Transverse colon (tissue), 4 donors: ENCODE measurements at places on chromosomes 2 and 18. TPM values are rescaled to one million over a fixed set of nuclear protein-coding genes. Genes with fewer than 3 reads are reported as not detected.

- no peak overlapping the region for H3K4me3 ChIP-seq
- H3K36me3 ChIP-seq = no peaks in the 10 kb centered on the region
- peak overlapping the region; percentile 73 for H3K27ac ChIP-seq
- DNase-seq = no peak
- no peaks in the 10 kb centered on the region for H3K4me1 ChIP-seq
- no peaks in the 10 kb centered on the region for H3K27me3 ChIP-seq
These were observed 33.1 kb downstream of the SLC8A1 start for GRCh38 chr2:40418614-40419363.

GRCh38 chr18:37550118-37550875 is 15.3 kb downstream of the CELF4 start:
- no peak for DNase-seq
- no peak overlapping the region for H3K27ac ChIP-seq
- H3K4me3 ChIP-seq = no peak overlapping the region
- H3K36me3 ChIP-seq = no peaks in the 10 kb centered on the region
- peaks cover 4% of the 10 kb centered on the region for H3K27me3 ChIP-seq

GRCh38 chr2:125386074-125386473 is 1269.9 kb upstream of the GYPC start:
- H3K4me1 ChIP-seq = no peaks in the 10 kb centered on the region
- no peak overlapping the region for H3K27ac ChIP-seq
- no peaks in the 10 kb centered on the region for H3K36me3 ChIP-seq
- no peaks in the 10 kb centered on the region for H3K27me3 ChIP-seq

GRCh38 chr2:98701230-98701629 is 29.7 kb downstream of the MGAT4A start:
- no peaks in the 10 kb centered on the region for H3K27me3 ChIP-seq
- H3K36me3 ChIP-seq = no peaks in the 10 kb centered on the region
- no peak for DNase-seq

DNA sequence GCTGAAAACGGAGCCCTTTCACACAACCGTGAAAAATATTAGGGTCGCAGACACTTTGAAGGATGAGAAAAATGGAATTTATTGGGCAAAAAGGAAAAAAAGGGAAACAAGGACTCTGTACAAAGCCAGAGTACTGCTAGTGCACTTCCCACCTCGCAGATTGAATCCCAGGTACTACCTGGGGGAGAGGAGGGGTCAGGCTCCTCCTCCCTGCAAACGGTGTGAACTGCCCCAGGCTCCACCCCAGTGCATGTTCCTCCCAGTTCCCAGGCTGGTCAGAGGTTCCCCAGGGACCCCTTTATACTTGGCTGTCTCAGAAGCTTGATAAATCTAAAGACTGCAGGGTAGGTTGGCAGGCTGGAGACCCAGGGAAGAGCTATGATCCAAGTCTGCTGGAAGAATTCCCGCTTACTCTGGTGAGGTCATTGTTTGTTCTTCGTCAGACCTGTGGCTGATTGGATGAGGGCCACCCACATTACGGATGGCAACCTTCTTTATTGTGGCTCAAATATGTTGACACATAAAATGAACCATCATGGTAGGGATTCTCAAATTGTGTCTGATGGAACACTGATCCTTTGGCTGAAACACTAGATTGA is 290.4 kb upstream of the POU3F3 start:
- no peaks in the 10 kb centered on the region for H3K27me3 ChIP-seq
- H3K4me1 ChIP-seq = no peaks in the 10 kb centered on the region
- H3K27ac ChIP-seq = no peak overlapping the region
- no peak overlapping the region for H3K4me3 ChIP-seq

- peak; percentile 71 for DNase-seq
- H3K36me3 ChIP-seq = no peaks in the 10 kb centered on the region
- no peak overlapping the region for H3K27ac ChIP-seq
- peaks cover 100% of the 10 kb centered on the region for H3K27me3 ChIP-seq
- peaks cover 42% of the 10 kb centered on the region for H3K4me1 ChIP-seq
- no peak overlapping the region for H3K4me3 ChIP-seq
These were observed 4.2 kb upstream of the POU3F3 start for GRCh38 chr2:104849618-104850141.

GRCh38 chr18:26792661-26793060 is 72.8 kb downstream of the AQP4 start:
- DNase-seq = no peak
- no peak overlapping the region for H3K27ac ChIP-seq
- no peaks in the 10 kb centered on the region for H3K4me1 ChIP-seq
- H3K27me3 ChIP-seq = no peaks in the 10 kb centered on the region
- no peak overlapping the region for H3K4me3 ChIP-seq

DNA sequence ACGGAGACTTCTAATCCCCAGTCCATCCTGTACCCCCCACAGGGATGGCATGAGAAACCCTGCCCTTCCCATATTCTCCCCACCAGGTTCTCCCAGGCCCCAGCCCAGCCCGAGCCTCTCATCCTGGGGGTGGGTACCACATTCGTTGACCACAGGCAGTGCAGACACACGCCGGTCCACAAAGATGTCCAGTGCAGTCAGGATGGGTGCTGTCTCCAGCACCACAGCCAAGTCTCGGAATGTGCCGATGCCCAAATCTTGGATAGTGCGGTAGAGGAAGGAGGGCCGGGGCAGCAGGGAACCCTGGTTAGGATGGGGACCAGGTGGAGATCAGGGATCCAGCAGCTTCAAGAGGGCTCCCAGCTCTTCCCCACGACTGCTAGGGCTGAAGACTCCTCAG is 4.8 kb downstream of the PRKAG3 start:
- H3K4me3 ChIP-seq = no peak overlapping the region
- H3K4me1 ChIP-seq = no peaks in the 10 kb centered on the region
- H3K27me3 ChIP-seq = peaks cover 7% of the 10 kb centered on the region
- DNase-seq = no peak

DNA sequence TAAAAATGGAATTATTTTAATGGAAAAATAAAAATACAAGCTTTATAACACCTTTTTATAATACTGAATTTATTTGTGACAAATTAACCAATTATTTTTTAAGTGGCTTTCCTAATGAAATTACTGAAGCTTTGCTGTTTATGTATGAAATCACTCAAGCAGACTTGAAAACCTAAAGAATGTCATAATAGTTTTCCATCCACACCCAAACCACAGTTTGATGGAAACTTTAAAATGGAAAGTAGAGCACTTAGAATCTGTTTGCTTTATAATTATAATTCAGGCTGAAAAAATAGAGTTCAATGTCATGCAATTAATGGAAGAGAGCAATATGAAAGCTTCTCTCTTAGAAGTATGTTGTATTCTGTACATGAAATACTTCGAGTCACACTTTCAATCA is 31.6 kb upstream of the WDR75 start:
- no peaks in the 10 kb centered on the region for H3K27me3 ChIP-seq
- peaks cover 4% of the 10 kb centered on the region for H3K4me1 ChIP-seq
- H3K4me3 ChIP-seq = no peak overlapping the region
- DNase-seq = no peak
- H3K27ac ChIP-seq = peak overlapping the region; percentile 79

The SPAG16 gene
- 13.5 TPM for total RNA-seq

The CD8B2 gene
- total RNA-seq = not detected

The SH3BP4 gene
- total RNA-seq = 19.9 TPM

The GALNT5 gene
- total RNA-seq = 7.5 TPM

The MREG gene
- 2.4 TPM for total RNA-seq

The FAHD2B gene
- total RNA-seq = 2.6 TPM

The PDE1A gene
- 0.75 TPM for total RNA-seq

The SP140 gene
- 9.8 TPM for total RNA-seq

The PLEKHB2 gene
- 35.4 TPM for total RNA-seq

The DAW1 gene
- total RNA-seq = not detected
